ENCODE measurements at places on chromosomes 2 and 18.

- no peak for DNase-seq
Observed at GRCh38 chr2:237213315-237214022, 127.8 kb downstream of the COPS8 start.

DNA sequence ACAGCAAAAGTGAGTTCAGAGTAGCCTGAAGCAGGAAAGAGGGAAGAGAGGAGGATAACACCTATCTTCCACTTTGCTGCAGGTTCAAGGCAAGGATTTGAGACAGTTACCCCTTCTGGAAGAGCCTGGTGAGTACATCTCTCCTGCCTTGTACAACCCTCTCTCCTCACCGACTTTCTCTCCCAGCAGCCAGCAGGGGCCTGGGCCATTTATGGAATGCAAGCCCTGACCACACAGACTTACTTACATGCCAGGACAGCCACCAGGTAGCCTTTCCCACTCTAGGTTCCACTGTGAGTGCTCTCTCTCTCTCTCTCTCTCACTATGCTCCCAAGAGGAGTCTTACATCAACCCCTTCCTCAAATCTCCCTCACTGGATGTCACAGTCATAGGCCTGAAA, 57.0 kb downstream of the BCL11A start:
- no peak for DNase-seq

GRCh38 chr2:195645413-195645812, 11.6 kb upstream of the SLC39A10 start:
- no peak for DNase-seq

- no peak for DNase-seq
Observed at GRCh38 chr18:51519571-51519970, 322.1 kb upstream of the MEX3C start.

DNA sequence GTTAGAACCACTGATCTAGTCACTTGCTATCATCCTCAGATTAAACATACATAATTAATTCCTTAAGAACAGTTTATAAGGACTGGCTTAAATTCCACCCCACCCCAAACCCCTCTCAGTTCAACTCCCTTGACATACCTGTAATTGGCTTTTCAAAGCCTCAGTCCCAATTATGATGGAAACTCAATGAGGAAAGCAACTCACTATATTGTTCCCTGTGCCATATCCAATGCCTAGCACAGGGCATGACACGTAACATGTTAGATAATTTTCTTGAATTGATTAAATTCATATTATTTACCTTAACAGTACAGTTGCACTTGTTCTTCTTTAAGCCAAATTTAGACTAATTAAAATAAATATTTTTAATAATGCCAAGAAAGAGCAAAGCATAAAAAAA, 465.1 kb upstream of the CHAC2 start:
- no peak for DNase-seq

DNA sequence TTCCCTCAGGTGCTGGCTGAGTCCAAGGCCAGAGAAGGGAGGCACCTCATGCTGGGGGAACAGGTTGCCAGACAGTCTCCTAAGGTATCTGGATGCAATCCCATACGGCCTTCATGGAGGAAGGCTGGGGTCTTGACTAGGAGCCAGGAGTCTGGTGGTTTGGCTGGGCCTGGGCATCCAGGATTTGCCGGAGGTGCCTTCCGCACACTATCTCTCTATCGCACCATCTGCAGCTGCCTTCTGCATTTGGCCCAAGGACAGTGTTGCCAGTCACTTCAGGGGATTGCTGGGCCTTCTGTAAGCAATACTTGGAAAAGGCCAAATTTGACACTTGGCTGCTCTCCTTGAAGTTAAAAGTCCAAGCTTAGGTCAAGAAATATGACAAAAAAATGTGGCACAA, 327.2 kb downstream of the EN1 start:
- no peak for DNase-seq

GRCh38 chr2:128735296-128735960, 416.8 kb upstream of the HS6ST1 start:
- no peak for DNase-seq

GRCh38 chr18:22847867-22848451, 85.2 kb upstream of the RBBP8 start:
- no peak for DNase-seq

GRCh38 chr2:222304737-222305515, 6.1 kb upstream of the PAX3 start:
- DNase-seq = no peak

- no peak for DNase-seq
Observed at GRCh38 chr2:159030674-159031380, 62.4 kb downstream of the TANC1 start.

GRCh38 chr2:143246815-143247744, 117.9 kb downstream of the ARHGAP15 start:
- no peak for DNase-seq

- no peak for DNase-seq
Observed at GRCh38 chr2:111117598-111118480, 2.9 kb upstream of the BCL2L11 start.

- no peak for DNase-seq
Observed at GRCh38 chr2:46535896-46536295, 56.5 kb downstream of the TMEM247 start.

DNA sequence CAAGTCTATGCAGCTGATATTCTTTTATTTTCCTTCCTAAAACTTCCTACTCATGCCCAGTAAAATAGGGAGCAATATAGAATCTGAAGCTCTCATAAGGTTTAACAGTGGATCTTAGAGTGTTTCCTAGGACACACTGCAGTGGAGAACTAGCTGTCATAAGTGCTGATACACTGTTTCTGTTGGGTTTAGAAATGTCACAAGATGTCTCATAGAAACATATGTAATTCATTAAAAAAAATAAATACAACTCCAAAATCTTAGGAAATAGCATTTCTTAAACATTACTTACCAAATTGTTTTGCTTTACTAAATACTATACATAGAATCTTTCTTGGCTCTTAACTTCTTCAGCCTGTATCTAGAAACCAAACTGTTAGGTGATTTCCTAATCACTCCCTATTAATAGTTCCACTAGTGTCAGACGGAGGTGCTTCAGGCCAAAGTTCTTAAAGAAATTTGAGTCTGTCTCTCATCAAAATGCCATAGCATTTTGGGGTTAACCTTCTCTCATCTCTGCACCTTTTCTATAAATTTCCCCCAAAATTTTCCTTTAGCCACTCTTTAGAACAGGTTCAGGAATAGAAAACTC, 93.7 kb downstream of the CERKL start:
- no peak for DNase-seq

DNA sequence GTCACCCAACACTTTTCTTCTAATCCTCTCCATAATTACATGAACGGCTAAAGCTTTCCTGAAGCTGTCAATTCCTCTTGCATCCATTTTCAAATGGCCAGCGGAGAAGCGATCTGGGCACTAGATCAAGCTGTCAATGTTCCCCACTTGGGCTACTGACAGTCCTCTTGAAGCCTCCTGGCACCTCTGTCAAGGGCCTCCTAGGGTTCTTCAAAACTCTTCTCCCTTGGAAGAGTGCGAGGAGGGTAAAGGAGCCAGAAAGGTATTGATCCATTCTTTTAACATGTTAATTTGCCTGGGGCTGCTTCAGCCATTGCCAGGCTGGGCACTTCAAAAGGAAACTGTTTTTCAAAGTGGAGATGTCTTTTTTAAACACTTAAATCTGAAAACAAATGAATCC, 19.8 kb downstream of the EPHA4 start:
- DNase-seq = no peak

GRCh38 chr2:9655441-9656269, 24.9 kb upstream of the YWHAQ start:
- DNase-seq = peak; percentile 46
